ENCODE measurements at places on chromosomes 13 and 19. TPM values are rescaled to one million over a fixed set of nuclear protein-coding genes. Genes with fewer than 3 reads are reported as not detected.

- H3K27ac ChIP-seq, result no peak overlapping the region
- H3K27me3 ChIP-seq, result no peaks in the 10 kb centered on the region
- DNase-seq, result no peak
- no peaks in the 10 kb centered on the region for H3K36me3 ChIP-seq
- H3K4me1 ChIP-seq, result peaks cover 5% of the 10 kb centered on the region
- H3K4me3 ChIP-seq, result no peak overlapping the region
These were observed 417.2 kb downstream of the COG6 start for GRCh38 chr13:40072663-40073120.

Gene GARIN5A
- 5.8 TPM for total RNA-seq

GRCh38 chr13:87087741-87088140, 583.4 kb upstream of the SLITRK5 start:
- H3K4me3 ChIP-seq, result no peak overlapping the region
- H3K27ac ChIP-seq, result no peak overlapping the region
- H3K27me3 ChIP-seq, result no peaks in the 10 kb centered on the region
- DNase-seq, result no peak

- H3K27me3 ChIP-seq, result no peaks in the 10 kb centered on the region
- peak overlapping the region; percentile 90 for H3K27ac ChIP-seq
- H3K36me3 ChIP-seq, result peaks cover 12% of the 10 kb centered on the region
- peak overlapping the region; percentile 49 for H3K4me3 ChIP-seq
- H3K4me1 ChIP-seq, result peaks cover 23% of the 10 kb centered on the region
These were observed 1.1 kb upstream of the KCTD15 start for GRCh38 chr19:33795370-33796163.

DNA sequence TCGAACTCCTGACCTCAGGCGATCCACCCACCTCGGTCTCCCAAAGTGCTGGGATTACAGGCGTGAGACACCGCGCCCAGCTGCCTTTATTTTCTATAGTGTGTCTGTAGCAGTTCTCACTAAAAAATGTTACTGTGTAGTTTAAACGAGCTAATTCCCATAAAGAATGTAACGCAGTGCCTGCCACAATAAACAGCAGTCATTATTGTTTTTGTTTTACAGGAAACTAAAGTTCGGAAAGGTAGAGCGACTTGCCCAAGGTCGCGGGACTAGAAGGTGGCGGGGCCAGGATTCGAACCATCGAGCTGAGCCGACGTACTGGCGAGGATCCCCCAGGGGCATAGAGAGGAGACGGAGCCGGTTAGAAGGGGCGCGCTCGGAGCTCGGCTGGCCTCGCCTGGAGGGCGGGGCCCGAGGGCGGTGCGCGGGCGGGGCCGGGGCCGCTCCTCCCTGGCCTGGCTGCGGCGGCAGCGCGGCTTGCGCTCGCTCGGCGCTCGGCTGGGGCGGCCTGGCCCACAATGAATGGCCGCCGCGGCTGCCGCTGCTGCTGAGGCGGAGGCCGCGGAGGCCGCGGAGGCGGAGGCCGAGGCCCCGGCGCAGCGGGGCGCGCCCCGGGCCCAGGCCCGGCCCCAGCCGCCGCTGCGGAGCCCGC, at the start of gene NACC1:
NACC1 (plus strand) TSS at position 493 of the 652 bp plus-strand sequence. CDS start 16,944 bp downstream, outside the sequence.
- peaks cover 51% of the 10 kb centered on the region for H3K4me1 ChIP-seq
- peak within 1 kb of the TSS; percentile 61 for H3K27ac ChIP-seq
- peak within 1 kb of the TSS; percentile 94 for H3K4me3 ChIP-seq
- no peaks in the 10 kb centered on the region for H3K27me3 ChIP-seq
- peaks cover 47% of the 10 kb centered on the region for H3K36me3 ChIP-seq

- H3K4me3 ChIP-seq, result peak within 1 kb of the TSS; percentile 62
- no peaks in the 10 kb centered on the region for H3K27me3 ChIP-seq
- H3K27ac ChIP-seq, result peak within 1 kb of the TSS; percentile 86
- peaks cover 8% of the 10 kb centered on the region for H3K36me3 ChIP-seq
- H3K4me1 ChIP-seq, result peaks cover 52% of the 10 kb centered on the region
These were observed at the start of gene NR2F6 for GRCh38 chr19:17245535-17245984. Gene NR2F6, minus strand, starts transcription at chr19:17245919. Its CDS starts 699 bp downstream, at chr19:17245220.

Gene ZNF136
- 25.2 TPM for total RNA-seq

Gene MYPOP
- total RNA-seq, result 2.5 TPM

DNA sequence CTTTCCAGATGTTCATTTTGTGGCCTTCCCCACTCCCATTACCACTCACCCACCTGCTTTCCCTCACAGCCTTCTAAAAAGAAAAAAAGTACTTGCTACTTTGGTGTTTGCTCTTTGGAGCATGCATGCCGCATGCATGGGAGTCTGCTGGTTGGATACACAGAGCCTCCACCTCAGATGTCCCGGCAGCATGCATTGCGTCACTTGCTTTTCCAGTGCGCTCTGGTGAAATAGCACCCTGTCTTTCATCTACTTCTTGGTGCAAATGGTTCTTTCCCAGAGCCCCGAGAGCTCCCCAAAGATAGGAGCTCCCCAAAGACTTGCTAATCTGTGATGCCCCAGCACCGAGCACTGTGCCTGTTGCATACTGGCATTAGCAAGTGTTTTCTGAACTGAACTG, 333.2 kb upstream of the ZNF507 start:
- DNase-seq, result no peak
- H3K36me3 ChIP-seq, result no peaks in the 10 kb centered on the region
- no peak overlapping the region for H3K27ac ChIP-seq
- no peak overlapping the region for H3K4me3 ChIP-seq
- H3K27me3 ChIP-seq, result no peaks in the 10 kb centered on the region

DNA sequence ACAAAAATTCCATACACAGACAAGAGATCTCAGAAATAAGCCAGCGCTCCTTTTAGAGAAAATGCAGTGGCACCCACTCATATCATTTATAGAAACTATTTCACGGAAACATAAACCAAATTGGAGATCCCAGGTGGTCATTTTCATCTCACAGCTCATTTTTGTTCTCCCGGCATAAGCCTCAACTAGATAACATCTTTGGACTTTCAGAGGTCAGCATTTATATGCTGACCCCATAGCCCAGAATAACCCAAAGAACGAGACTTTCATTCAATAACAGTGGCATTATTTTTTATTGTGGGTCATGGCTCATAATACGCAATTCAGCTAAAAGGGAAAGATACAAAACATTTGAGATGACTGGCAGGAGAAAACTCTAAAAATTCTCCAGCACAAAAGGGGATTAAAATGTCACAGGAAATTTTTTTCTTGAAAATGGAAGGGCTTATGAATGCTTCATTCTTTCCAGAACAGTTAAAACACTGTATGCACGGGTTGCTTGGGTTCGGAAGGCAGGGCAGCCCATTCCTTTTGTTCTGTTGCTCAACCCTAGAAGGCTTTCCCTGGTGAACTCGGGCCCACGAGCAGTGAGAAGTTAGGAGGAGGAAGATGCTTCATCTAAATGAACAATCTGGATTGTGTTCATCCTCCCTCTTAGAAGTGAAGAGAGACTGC, 24.0 kb downstream of the STARD13 start:
- H3K4me1 ChIP-seq, result peaks cover 15% of the 10 kb centered on the region
- H3K36me3 ChIP-seq, result no peaks in the 10 kb centered on the region
- H3K27me3 ChIP-seq, result no peaks in the 10 kb centered on the region
- H3K27ac ChIP-seq, result peak overlapping the region; percentile 86

GRCh38 chr13:113624235-113624587, 33.8 kb downstream of the ATP4B start:
- peaks cover 11% of the 10 kb centered on the region for H3K4me1 ChIP-seq
- H3K27ac ChIP-seq, result no peak overlapping the region
- no peak overlapping the region for H3K4me3 ChIP-seq
- no peaks in the 10 kb centered on the region for H3K27me3 ChIP-seq
- no peak for DNase-seq

- H3K4me1 ChIP-seq, result no peaks in the 10 kb centered on the region
- H3K27me3 ChIP-seq, result no peaks in the 10 kb centered on the region
- no peak overlapping the region for H3K4me3 ChIP-seq
- no peak for DNase-seq
- peak overlapping the region; percentile 53 for H3K27ac ChIP-seq
These were observed 41.0 kb downstream of the KL start for GRCh38 chr13:33057019-33057780.

Gene TEKTIP1
- total RNA-seq, result 2.1 TPM

GRCh38 chr19:7734220-7735203, 2.6 kb upstream of the CLEC4G start:
- DNase-seq, result no peak
- peaks cover 32% of the 10 kb centered on the region for H3K27me3 ChIP-seq
- no peak overlapping the region for H3K4me3 ChIP-seq
- H3K27ac ChIP-seq, result no peak overlapping the region
- no peaks in the 10 kb centered on the region for H3K36me3 ChIP-seq
- peaks cover 5% of the 10 kb centered on the region for H3K4me1 ChIP-seq

Gene C19orf18
- 1.9 TPM for total RNA-seq

- H3K27ac ChIP-seq, result no peak overlapping the region
- H3K27me3 ChIP-seq, result no peaks in the 10 kb centered on the region
- H3K4me3 ChIP-seq, result no peak overlapping the region
- H3K4me1 ChIP-seq, result no peaks in the 10 kb centered on the region
These were observed 1297.4 kb downstream of the PCDH9 start for GRCh38 chr13:65932587-65933239.

DNA sequence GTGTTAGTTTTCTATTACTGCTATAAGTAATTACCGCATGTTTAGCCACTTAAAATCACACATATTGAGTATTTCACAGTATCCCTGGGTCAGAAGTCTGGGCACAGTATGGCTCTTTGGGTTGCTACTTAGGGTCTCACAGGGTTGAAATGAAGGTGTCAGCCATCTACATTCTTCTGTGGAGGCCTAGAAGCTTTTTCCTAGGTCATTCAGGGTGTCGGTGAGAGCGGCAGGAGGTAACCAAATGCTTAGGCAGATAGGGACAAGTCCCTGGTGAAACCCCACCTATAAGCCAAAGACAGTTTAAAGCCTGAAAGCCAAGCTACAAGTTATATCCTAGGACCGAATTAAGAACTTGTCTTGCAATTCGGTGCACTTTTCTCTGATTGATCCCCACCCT, 856.7 kb downstream of the PCDH17 start:
- no peaks in the 10 kb centered on the region for H3K4me1 ChIP-seq
- H3K27me3 ChIP-seq, result no peaks in the 10 kb centered on the region
- no peak for DNase-seq

- no peaks in the 10 kb centered on the region for H3K27me3 ChIP-seq
- peaks cover 10% of the 10 kb centered on the region for H3K4me1 ChIP-seq
- no peak for DNase-seq
- H3K4me3 ChIP-seq, result no peak overlapping the region
- H3K27ac ChIP-seq, result peak overlapping the region; percentile 54
- H3K36me3 ChIP-seq, result peaks cover 33% of the 10 kb centered on the region
These were observed 16.2 kb downstream of the TMTC4 start for GRCh38 chr13:100658363-100658762.

Gene NRTN
- 0.20 TPM for total RNA-seq

- no peak for DNase-seq
- H3K4me3 ChIP-seq, result no peak overlapping the region
- no peaks in the 10 kb centered on the region for H3K27me3 ChIP-seq
- H3K36me3 ChIP-seq, result peaks cover 15% of the 10 kb centered on the region
These were observed 24.6 kb upstream of the GARRE1 start for GRCh38 chr19:34229721-34230120.

DNA sequence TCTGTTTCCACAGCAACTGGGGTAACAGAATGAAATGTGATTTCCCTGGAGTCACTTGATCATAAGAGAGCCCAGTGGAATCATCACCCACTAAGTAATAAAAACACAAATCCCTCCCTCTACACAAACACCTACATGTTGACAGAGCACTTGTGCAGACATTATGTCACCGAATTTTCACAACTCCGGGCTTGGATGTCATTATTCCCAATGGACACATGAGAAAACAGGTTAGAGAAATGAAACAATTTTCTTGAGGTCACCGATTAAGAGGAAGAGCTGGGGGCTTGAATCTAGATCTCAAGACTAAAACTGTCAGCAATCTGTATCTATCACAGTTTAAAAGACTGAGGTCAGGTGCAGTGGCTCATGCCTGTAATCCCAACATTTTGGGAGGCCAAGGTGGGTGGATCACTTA, 3.1 kb downstream of the XRCC1 start:
- H3K27ac ChIP-seq, result no peak overlapping the region
- DNase-seq, result no peak
- no peaks in the 10 kb centered on the region for H3K27me3 ChIP-seq
- peaks cover 13% of the 10 kb centered on the region for H3K36me3 ChIP-seq

Gene RASAL3
- total RNA-seq, result 1.9 TPM

DNA sequence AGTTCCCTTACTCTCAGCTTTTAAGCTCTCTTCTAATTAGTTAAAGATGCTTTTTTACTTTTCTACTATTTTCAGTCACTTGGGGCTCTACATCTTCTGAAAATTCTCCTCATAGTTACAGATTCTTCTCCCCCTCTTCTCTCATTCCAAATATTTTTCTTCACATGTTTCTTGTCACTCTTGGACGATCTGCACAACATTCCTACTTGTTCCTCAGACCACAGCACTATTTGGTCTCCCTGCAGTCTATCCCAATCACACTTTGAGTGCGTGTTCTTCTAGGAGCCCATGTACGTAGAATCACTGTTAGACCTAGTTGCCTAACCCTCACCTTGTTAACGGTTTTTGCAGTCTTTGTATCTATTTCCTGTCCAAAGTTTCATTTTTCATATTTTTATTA, 222.5 kb upstream of the SPRY2 start:
- no peaks in the 10 kb centered on the region for H3K4me1 ChIP-seq
- H3K4me3 ChIP-seq, result no peak overlapping the region
- no peak overlapping the region for H3K27ac ChIP-seq

Gene GJB6
- 70.6 TPM for total RNA-seq

Gene RNF17
- 0.06 TPM for total RNA-seq
